ENCODE measurements at places on chromosomes 1 and 21.

GRCh38 chr1:195799016-195799415, 809.2 kb downstream of the KCNT2 start:
- DNase-seq: no peak

DNA sequence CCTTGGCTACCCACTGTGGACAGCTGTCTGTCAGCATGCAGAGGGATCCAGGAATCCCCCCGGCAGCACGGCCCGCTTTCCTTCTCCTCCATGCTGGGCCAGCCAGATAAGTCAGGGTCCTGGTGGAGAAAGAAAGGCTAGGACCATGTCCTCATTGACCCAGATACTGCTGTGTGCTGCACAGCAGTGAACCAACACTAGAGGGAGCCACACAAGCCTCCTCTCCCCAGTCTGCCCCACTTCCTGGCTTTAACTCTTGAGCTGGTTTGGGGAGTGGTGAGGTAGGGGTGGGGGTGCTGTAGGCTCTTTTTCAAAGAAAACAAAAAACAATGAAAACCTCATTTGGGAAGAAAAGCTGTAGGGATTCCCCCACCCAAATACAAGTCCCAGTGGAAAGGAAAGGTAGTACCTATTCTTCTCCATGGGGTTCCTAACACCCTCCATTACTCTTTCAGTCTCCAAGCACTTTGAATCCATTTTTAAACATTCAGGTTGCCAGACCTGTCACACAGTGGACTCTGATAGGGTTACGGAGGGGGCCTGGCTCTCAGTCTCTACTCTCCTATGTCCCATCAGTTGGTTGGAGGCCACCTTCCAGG, 84.9 kb upstream of the CD1D start:
- no peak for DNase-seq

DNA sequence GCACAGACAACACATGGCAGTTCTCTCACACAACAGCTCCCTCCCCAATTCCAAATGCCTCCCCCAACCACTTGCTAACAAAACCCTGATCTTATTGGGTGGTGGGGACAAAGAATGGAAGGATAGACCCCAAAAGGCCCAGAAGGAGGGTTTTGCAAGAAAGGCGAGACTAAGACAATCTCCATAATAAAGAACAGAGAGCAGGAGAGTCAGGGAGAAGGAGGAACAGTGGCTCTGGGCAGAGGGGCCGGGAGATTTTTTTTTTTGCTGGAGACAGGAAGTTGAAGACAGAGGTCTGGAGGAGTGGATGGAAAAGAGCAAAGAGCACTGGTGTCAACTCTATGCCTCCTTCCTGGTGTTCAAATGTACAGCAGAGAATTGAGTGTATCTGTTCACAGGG, 6.5 kb upstream of the C1QA start:
- DNase-seq: no peak

- no peak for DNase-seq
Measured at GRCh38 chr1:108850929-108851328, 6.0 kb downstream of the AKNAD1 start.

DNA sequence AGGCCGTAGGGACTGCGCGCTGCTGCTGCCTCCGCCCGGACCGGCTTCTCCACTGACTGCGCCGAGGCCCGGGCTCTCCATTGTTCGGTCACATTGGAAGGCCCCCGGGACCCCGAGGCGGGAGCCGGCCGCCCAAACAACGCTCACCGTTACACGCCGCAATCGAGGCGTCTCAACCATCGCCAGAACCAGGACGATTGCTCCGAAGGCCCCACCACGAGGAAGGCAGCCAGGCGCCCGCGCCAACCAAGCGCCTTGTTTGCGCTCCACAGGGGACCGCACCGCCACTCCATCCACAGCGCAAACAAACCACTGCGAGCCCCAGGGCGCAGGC, 595 bp downstream of the GLUL start:
- no peak for DNase-seq

- DNase-seq: no peak
Measured at GRCh38 chr1:90561911-90562310, 155.2 kb downstream of the BARHL2 start.

DNA sequence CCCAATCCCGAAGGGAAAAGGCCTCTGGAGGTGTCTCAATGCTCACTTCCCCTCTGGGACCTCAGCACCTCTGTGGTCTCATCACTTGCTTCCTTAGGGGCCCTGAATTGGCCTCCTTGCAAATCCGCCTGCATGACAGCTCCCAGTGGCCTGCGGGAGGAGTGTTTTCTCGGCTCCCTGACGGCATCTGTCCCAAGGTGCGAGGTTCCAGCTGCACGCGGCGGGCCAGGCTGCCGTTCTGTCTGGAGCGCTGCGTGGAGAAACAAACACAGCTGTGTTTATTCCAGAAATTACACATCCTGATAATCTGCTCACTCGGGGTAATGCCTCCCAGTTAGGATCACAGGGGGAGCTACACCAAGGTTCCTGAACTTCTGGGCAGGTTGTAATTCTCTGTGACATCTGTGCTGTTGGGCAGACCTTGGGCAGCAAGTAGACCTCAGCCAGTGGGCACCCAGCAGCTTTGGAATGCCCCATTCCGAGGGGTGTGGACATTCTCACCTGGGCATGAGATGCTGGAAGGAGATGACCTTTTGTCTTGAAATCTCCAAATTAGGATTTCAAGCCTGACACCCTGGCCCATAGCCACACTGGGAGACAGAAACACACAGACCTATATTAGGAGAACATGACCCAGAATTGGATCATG, 18.2 kb downstream of the EPHB2 start:
- DNase-seq: no peak

DNA sequence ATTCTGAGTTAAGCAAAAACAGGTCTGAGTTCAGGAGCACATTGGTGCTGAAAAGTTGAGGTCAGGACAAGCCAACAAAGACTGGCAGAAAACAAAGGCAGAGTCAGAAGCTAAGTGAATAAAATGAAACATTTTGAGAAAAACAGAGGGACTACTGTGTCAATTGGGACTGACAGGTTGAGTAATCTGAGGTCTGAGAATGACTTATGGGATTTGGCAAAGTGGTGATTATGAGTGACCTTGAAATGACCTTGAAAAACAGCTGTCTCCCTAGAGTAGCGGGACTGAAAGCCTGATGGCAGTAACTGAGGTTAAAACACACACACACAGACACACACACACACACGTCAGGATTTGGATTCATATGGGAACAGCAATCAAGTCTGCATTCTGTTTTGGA, 8.8 kb upstream of the COG2 start:
- no peak for DNase-seq

DNA sequence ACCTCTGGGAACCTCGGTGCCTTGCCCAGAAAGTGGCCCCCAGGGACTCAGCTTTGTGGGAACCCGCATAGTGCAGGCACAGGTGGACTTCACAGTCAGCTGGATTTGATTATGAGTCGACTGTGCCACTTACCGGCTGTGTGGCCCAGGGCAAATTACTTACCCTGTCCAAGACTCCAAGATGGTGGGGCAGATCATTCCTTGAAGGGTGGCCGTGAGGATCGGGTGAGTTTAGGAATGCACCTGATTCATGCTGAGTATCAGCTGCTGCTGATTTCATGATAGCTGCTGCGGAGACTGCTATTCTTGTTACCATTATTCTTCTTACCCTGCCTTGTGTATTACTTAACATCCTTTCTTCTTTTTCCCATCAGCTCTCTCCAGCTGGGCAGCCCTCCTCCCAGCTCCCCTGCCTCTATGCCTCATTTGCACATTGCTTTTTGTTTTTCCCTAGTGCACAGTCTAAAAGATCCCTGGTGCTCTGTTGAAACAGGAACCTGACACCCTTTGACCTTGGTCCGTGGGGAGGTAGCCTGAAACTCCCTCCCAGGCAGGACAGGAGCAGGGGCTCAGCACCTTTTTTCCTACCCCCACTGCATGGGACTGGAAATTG, 40.5 kb upstream of the FHAD1 start:
- no peak for DNase-seq

DNA sequence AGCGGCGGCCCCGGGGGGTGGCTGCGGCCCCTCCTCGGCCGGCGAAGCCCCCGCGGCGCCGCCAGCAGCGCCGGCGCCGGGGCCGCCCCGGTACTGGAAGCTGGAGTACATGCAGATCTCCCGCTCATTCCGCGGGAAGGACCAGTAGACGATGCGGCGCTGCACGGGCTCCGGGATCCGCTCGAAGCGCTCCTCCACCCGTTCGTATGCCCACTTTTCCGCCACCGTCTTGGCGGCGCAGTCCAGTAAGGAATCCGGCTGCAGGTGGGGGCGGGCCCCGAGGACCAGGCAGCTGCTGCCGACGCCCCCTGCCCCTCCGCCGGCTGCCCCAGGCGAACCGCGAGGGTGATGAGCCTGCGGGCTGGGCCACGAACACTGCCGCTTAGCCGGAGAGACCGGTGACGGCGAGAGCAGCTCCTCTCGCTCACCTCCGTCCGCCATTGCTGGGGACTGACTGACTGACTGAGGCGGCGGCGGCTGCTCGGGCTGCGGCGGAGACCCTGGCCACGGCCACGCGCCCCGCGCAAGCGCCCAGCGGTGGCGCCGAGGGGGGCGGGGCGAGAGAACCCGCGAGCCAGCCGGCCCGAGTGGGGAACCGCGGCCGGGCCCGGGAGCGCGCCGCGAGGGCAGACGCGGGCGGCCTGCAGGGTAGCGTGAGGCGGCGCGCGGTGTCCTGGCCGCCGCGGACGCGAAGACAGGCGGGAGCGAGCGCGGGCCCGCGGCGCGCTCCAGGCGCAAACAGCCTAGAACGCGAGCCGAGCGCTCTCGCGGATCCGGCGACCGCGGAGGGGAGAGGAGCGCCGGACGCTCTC, at the start of gene ZSWIM5:
Gene ZSWIM5, minus strand, starts transcription at position 696 of the 812 bp plus-strand sequence. Its CDS starts 255 bp downstream, at position 441.
- peak; percentile 16 for DNase-seq

GRCh38 chr1:111332190-111332589, 41.5 kb downstream of the CHIA start:
- DNase-seq: no peak

DNA sequence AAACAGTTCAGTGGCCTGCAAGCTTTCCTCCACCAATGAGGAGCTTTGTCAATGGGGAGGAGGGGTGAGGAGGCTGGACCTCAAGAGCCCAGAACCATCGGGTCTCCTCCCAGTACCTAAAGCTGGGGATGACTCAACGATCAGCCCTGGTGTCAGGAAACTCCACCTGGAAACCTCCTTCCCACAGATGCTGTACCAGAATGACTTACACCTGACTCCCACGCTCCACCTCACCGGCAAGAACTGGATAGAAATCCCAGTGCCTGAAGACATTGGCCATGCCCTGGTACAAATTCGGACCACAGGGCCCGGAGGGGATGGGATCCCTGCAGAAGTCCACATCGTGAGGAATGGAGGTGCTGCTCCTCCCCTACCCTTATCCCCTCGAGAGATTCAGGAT, 11.4 kb downstream of the TMEM81 start:
- DNase-seq: no peak

DNA sequence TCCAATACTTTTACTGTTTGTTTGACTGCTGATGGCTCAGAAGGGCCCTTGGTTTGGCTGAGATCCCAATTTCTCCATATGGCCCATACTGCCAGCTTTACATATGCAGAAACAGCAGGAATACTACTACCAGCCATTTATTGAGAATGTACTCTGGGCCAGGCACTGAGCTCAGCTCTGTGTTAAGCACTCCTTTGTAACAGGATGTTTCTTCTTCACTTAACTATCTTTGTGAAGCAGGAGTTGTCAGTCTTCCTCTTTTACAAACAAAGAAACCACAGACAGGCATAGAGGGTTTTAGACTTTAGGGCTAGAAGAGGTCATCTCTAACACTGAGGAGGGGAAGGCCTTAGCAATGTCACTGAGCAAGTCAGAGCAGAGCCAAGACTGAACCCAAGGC, 8.3 kb downstream of the HMGCL start:
- no peak for DNase-seq

GRCh38 chr1:204344665-204345355, 14.9 kb downstream of the PLEKHA6 start:
- no peak for DNase-seq

GRCh38 chr1:156476501-156477298, 23.9 kb downstream of the MEF2D start:
- no peak for DNase-seq

DNA sequence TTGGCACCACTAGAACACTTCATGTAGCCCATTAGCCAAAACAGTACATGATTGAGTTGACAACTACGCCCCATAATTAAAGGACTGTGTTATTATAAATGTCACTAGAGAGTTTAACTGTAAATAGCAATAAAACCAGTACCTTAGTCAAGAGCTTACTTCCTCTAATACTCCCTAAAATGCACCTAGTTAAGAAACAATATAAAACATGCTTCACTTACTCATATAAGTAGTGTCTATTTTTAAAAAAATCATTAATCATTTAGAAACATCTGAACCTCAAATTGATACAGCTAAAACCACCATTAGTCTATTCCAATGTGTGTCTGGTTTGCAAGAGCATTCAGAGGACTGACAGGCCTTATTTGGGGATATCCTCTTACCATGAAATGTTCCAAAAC, 25.3 kb downstream of the PTP4A2 start:
- DNase-seq: no peak

GRCh38 chr1:15681349-15682292, 2.5 kb upstream of the PLEKHM2 start:
- no peak for DNase-seq

DNA sequence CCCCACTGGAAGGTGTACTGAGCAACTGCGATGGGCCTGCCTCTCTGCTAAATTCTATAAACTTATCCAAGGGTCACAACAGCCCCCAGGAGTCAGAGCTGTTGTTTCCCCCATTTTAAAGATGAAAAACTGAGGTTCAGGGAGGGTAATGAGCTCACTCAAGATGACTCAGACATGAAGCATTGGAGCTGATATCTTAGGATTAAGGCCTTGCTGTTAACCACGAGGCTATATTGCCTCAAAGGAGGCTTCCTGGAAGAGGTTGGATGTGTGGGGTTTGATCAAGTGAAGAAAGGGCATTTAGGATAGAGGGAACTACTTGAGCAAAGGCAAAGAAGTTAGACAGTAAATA, 6.7 kb downstream of the LDLRAP1 start:
- DNase-seq: no peak

DNA sequence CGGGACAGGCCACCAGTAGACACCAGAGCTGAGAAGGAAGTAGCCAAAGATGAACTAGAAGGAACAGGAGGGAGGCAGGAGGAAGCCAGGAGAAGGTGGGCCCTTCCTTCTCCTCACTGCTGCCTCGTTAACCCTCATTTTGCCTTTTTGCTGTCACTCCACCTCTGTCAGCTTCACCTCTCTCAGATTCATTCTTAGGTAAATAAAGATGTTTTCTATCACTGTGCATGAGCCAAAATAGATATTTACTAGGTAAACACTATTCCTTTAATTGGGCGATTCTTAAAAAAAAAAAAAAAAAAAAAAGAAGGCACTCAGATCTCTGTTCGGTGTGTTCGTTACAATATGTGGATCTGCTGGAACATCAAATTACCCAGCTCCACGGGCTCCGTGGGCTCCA, 112.3 kb downstream of the GLUL start:
- DNase-seq: no peak

DNA sequence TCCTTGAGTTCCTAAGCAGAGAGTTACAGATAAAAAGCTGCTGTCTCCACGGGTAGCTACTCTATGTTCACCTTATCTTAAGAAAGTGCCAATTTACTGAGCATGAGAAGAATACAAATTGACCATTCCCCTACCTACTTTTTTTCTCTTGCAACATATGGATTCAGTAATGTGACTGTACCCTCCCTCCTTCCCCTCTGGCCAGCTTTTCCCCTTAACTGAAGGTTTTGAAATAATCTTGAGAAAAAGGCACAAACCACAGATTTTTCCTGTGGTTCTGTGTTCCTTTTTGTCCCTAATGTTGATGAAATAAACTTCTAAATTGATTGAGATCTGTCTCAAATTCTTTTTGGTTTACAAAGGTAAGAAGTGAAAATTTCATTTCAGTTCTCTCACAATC, 2.6 kb upstream of the CD2 start:
- DNase-seq: no peak

GRCh38 chr1:229526695-229527094, 18.6 kb upstream of the NUP133 start:
- DNase-seq: no peak

Data from activated CD4-positive, CD25-positive, alpha-beta regulatory T cell treated with anti-CD3 and anti-CD28 coated beads, Interleukin-2, amount 50 U/mL, for 16 hours (primary cell).